ENCODE measurements at places on chromosomes 5 and 9.

DNA sequence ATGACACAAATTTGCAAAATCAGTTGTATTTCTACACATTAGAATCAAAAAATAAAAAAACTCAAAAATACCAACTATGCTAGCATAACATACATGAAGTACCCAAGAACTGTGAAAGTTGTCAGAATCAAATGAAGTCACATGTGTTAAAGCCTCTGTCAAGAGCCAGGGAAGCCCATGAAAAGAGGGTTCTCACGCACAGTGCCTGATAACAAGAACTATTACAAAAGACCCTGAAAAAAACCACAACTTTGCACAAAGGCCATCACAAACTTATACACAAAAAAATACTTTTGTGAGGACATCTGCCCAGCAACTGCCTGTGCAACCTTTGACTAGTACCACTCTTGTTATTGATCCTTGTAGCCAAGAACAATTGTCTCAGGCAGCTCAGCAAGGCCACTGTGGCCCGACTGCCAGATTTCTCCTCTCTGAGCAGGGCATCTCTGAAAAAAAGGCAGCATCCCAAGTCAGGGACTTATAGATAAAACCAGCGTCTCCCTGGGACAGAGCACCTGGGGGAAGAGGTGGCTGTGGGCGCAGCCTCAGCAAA is 28.9 kb upstream of the HNRNPA0 start:
- DNase-seq, result no peak

- no peak for DNase-seq
Measured at GRCh38 chr5:135323227-135323626, 75.8 kb downstream of the MACROH2A1 start.

DNA sequence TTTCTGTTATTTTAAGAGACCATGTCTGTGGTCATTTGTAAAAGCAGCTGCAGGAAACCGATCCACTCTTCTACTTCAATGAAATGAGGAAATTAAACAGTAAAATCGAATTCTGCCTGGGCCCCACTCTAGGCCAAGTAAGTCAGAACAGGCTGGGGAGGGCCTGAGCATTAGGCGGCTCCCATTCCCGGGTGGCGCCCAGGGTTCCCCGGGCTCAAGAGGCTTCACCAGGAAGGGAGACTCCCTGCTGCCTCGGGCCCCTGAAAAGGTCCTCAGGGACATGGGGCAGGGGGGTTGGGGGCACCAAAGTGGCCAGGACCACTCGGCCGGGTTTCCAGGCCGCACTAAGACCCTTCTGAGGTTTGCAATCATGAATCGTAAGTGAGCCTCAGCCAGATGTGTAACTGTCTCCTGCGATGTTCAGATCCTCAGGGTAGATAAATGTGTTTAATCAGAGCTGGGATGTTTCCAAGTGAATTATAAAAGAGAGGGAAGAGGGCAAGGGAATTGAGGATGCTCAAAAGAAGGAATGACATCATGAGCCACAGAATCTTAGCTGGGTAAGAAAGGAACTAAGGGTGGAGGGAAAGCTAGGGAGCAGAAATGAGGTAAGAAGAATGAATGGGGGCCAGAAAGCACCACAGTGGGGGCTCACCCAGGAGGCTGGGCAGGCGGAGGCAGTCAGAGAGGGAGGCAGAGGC is 24.6 kb downstream of the MED10 start:
- DNase-seq, result no peak

GRCh38 chr5:51380603-51381207 is 2.5 kb upstream of the ISL1 start:
- no peak for DNase-seq

GRCh38 chr9:4691795-4692194 is 12.4 kb downstream of the CDC37L1 start:
- DNase-seq, result no peak

- peak; percentile 14 for DNase-seq
Measured at GRCh38 chr5:32092938-32093812, 80.9 kb downstream of the GOLPH3 start.

DNA sequence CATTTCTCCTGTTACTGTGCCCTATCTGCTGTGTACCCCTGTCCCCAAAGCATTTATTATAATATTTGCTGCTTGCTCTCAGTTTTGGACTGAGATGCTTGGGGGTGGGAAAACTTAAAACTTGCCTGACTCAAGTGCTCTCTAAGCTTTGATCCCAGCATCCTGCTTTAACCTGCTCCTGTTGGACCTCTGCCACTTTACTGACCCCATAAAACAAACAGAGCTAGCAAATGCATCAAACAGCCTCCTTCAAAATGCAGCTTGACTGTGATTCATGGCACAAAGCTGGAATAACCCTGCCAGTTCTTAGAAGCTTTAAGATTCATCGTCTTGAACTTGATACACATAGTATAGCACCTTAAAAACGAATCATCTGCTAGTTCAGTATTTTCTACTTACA is 212.5 kb downstream of the DEPDC1B start:
- DNase-seq, result no peak

DNA sequence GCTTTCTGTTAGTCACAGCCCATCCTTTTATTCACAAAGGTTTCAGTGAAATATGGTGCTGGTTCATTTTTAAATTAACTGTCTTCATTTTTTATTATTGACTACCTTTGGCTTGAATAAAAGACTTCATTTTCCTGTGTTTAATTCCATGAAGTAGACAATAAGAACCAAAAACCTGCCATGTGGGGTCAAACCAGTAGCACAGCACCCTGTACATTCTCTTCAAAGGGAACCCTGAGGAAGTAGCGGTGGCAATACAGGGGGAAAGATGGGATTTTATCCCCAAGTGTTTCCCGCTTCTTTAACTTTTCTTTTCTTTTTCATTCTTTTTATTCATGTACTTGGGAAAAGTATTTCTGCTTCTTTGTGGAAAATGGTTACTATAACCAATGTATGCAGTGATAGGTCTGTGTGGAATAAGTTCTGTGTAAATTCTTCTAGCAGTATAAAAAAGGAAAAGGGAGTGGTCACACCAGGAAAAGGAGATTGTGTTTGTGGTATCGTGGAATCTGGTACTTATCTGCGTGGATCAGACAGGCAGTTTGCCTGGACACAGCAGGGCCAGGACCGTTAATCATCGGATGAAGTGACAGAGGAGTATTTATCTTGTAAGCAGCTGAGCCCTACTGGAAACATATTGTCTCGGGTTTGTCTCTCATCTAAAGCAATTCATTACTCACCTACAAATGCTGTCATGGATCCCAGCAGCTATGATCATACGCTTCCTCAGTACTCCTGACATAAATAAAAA is 94.2 kb downstream of the PPIC start:
- DNase-seq, result no peak

DNA sequence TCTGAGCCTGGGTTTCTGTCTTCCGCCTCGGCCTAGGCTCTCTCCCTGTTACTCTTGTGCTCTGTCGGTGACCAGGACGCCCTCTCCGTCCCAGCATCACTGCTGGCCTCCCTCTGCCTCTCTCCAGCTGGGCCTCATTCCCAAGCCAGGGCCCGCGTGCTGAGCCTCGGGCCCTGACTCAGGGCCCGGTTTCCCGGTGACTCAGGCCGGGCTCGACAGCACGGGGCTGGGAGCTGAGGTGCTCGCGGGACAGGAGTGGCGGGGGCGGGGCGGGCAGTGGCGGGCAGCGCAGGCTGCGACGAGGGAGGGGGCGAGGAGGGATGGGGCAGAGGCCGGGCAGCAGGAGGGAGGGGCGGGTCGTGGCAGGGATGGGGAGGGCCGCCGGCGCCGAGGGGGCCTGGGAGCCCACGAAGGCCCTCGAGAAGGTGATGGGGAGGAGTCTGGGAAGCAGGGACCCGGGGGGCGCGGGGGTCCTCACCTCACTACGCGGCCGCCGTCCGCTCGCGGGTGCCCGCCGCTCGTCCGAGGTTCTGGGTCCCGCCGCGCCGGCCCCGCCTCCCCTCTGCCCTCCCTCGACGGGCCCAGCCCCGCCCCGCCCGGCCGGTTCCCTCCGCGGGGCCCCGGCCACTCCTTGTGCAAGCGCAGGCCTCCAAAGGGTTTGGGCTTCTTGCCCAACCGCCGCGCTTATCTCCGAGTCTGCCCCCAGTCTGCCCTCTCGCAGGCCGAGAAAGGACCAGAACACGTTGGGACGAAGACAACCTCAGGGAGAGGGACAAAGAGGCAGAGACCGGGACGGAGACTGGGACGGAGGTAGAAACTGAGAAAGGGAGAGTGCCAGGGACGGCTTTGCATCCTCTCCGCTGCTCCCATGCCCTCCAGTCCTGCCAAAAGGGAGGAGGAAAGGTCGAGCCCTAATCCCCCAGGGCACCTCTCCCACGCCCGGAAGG is at the start of gene ARAP3:
TSS of gene ARAP3 (minus strand) at position 536 of the 947 bp plus-strand sequence. CDS start 1,744 bp downstream, outside the sequence.
- no peak for DNase-seq

DNA sequence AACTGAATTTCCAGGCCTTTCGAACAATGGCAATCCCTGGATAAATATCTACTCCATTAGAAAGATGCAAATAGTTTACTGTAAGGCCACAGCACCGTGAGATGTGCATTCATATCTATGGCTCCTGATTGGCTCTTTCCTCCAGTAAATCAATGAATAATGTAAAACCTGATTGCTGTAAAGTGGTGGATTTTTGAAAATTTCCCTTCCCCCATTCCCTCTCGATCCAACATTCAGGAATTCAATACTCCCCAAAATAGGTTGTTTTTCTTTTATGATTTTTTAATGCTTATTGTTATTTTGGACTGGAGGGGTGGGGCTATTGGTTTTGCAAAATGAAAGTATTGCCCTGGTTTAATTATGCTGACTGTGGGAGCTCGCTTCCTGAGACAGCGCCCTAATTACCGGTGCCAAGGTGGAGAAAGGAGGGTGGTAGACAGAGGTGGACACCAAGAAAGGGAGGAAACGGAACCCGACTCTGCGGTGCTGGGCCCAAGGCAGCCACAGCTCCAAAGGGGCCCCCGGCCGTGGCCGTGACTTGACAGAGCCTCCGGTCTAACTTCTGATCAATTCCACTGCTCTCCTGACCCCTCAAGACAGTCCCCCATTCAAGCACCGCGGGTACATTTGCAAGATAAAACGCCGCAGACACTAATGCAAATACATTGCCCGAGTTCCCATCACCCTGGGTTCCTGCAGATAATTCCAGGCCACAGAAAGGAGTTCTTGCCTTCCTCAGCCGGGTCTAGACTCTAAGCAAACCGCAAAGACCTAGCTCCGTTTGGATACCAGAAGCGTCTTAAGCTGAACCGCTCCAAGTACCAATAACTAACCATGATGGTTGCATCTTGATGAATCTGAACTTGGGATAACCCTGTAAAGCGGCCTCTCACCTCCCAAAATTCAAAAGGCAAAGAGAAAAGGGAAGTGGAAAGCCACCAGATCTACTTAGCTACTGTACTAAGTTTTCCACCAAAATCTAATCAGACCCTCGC is 211.2 kb downstream of the MEF2C start:
- DNase-seq, result no peak

DNA sequence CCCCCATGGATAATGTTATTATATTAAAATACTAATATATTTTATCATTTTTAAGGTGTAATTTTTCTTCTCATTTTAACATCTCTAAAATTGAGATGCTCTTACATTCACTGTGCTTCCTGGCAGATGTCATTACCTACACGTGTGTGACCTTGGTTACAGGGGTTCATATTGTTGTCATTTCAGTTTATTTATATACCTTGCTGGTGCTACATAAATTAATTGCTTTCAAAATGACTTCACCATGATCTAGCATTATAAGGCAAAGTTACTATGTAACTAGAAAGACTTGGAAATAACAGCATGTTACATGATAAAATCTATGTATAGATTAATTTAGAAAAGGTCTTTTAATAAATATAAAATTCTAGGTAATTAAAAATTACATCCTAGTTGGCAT is 60.9 kb downstream of the ARHGEF28 start:
- DNase-seq, result no peak

- DNase-seq, result no peak
Measured at GRCh38 chr5:181059297-181060230, 19.5 kb downstream of the BTNL9 start.

- no peak for DNase-seq
Measured at GRCh38 chr9:22742401-22742800, 295.8 kb downstream of the DMRTA1 start.

DNA sequence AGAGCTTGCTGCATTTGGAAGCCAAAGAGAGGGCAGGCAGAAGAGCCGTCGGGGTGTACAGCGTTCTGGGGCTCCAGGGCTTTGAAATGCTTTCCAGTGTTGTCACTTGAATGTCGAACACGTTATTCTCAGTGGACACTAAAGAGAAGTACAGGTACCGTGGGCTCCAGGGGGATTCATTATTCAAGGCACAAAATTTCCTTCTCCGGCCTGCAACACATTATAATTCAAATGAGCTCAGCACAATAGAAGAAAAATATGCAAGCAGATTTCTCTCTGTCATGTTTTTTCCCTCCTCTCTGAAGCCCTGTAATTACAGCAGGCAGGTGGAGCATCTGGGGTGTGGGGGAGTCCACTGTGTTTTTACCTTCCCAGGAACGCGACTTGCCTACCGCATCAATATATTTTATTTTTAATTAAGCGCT is 293.1 kb downstream of the ZSWIM6 start:
- DNase-seq, result no peak

- no peak for DNase-seq
Measured at GRCh38 chr5:173638126-173639040, 21.9 kb upstream of the BOD1 start.

DNA sequence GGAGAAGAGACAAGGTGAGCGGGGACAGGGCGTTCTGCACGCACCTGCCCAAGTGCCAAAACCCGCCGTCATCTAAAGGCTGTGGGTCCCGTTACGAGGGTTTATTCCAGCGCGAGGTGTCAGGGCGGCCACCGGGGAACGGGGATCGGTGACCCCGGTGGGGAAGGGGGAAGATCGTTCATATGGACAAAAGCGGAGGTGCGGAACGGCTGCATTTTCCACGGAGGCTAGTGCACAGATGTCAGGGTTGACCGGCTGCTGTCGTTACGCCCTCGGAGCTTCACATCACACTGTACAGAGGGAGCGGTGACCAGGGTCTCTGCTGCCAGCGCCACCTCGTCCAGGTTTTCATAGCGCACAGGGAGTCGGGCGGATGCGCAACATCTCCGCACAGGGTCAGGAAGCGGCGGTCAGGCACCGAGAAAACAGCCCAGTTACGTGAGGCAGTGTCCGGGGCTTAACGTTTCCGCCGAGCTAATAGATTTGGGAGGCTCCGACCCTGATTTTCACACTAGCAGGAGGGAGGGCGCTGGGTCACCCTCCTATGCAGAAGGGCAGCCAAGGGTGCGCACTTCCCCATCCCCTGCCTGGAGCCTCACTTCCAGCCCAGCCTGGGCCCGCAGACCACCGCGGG is 13.5 kb downstream of the BTNL9 start:
- no peak for DNase-seq

GRCh38 chr9:90774071-90774470 is 27.5 kb upstream of the SYK start:
- DNase-seq, result no peak

DNA sequence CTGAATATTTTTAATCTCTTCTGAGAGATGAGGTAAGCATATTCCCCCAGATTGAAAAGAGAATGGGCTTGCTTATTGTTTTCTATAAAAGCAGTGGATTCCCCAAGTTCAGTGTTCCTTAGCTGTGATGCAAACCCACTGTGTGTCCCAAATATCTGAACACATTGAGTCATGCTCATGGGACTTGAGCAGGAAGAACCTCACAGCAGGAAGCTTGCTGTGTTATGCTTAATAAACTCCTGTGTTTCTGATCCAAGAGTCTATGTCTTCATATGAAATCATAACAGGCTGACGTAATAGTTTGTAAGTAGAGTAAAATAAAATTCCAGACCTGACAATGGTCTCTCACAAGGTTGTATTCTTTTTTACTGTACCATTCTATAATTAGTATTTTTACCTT is 24.8 kb upstream of the LOX start:
- no peak for DNase-seq

Measured in NCI-H187 treated with DMSO at 0.1 percent for 48 hours (cell line).